Activated T-cell treated with anti-CD3 and anti-CD28 coated beads, Interleukin-2, amount 50 U/mL, for 24 hours (primary cell): ENCODE measurements at places on chromosomes 1 and 21.

DNA sequence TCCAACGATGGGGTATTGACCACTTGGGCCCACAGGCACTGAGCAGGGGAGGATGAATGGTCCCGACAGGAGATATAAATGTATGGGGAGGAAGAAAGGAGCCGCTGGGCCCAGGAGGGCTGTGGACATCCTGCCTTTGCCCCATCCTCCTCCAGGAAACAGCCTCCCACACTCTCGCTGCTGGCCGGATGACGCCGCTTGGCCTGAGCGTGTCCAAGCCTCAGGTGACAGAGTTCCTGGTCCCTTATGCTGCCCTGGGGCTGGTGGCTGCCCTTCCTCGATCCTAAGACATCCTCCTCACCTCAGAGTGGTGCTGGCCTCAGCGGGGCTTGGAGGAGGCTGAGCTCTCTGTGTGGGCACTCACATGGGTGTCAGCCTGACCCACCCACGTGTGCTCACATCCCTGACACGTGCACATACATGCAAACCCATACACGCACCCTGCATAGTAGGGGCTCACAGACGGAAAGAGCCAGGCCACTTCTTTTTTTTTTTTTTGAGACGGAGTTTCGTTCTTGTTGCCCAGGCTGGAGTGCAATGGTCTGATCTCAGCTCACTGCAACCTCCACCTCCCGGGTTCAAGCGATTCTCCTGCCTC, 5.9 kb upstream of the SERINC2 start:
- peaks cover 32% of the 10 kb centered on the region for H3K27me3 ChIP-seq
- no peak overlapping the region for H3K27ac ChIP-seq
- no peak overlapping the region for H3K4me3 ChIP-seq
- H3K36me3 ChIP-seq = no peaks in the 10 kb centered on the region
- no peak for DNase-seq

- H3K27me3 ChIP-seq = peaks cover under 1% of the 10 kb centered on the region
- no peak overlapping the region for H3K4me3 ChIP-seq
- no peak for DNase-seq
Observed at GRCh38 chr1:209485167-209485566, 98.3 kb upstream of the CAMK1G start.

- no peak overlapping the region for H3K4me3 ChIP-seq
- no peak overlapping the region for H3K27ac ChIP-seq
- no peak for DNase-seq
- peaks cover 20% of the 10 kb centered on the region for H3K36me3 ChIP-seq
Observed at GRCh38 chr1:169300854-169301253, 66.7 kb downstream of the NME7 start.

DNA sequence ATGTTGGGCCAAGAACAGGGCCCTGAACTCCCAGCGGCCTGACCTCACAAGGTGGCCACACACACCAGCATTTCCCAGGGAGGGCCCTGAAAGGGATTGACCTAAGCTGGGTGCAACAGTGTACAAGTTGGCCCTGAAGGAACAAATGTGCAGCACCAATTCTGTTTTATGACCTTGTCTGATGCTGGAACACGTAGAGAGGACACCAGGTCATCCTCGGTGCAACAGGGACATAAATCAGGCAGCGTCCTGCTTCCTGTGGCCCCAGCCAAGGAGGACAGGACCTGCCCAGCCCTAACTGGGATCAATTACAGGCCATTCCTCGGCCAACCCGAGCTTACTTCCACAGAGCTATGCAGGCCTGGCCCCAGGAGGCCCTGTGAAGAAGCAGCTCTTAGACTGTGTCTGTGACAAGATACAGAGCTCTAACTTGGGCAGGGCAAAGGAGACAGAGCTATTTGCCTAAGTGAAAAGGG, 12.8 kb upstream of the PHC2 start:
- peaks cover 38% of the 10 kb centered on the region for H3K27me3 ChIP-seq
- H3K27ac ChIP-seq = no peak overlapping the region
- H3K36me3 ChIP-seq = no peaks in the 10 kb centered on the region
- no peak for DNase-seq
- no peaks in the 10 kb centered on the region for H3K4me1 ChIP-seq

- peaks cover 15% of the 10 kb centered on the region for H3K27me3 ChIP-seq
- H3K27ac ChIP-seq = no peak overlapping the region
- no peaks in the 10 kb centered on the region for H3K36me3 ChIP-seq
- no peak overlapping the region for H3K4me3 ChIP-seq
- no peak for DNase-seq
- no peaks in the 10 kb centered on the region for H3K4me1 ChIP-seq
Observed at GRCh38 chr21:44751186-44751798, 39.9 kb upstream of the TSPEAR start.

DNA sequence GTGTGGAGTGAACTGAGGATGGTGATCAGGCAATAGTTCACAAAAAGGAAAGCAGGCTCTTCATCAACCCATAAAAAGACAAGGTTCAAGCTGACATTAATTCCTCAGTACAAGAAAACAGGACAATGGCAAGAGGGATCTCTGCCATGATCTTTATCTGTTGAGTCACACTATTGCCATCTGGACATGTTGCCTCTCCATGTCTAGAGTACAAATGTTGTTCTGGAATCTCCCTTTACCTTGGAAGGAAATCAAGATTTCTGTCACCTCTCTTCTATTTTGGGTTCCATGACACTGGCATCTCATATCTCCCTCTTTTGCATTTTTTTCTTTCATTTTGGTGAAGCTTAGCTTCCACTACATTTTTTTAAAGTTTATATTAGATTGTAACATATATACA, 329.1 kb downstream of the USP25 start:
- H3K4me3 ChIP-seq = no peak overlapping the region
- no peaks in the 10 kb centered on the region for H3K27me3 ChIP-seq
- H3K27ac ChIP-seq = no peak overlapping the region
- H3K4me1 ChIP-seq = no peaks in the 10 kb centered on the region

DNA sequence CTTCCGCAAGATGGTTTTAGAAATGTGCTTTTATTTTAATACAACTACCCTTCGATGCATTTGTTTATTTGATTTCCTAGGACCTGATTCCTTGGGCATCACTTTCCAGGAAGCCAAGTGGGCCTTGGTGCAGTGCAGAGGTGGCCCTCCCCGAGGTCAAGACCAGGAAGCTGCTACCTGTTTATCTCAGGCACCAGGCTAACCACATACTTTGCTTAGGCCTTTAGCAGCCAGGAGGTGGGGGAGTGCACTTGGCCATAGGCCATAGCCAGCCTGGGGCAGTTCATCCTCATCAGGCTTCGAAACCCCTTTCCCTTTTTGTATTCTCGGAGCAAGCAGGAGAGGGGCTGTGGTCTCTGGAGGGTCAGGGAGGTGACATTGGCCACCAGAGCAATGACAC, 45.4 kb downstream of the SMYD2 start:
- peaks cover 80% of the 10 kb centered on the region for H3K36me3 ChIP-seq
- no peak overlapping the region for H3K4me3 ChIP-seq
- DNase-seq = no peak

DNA sequence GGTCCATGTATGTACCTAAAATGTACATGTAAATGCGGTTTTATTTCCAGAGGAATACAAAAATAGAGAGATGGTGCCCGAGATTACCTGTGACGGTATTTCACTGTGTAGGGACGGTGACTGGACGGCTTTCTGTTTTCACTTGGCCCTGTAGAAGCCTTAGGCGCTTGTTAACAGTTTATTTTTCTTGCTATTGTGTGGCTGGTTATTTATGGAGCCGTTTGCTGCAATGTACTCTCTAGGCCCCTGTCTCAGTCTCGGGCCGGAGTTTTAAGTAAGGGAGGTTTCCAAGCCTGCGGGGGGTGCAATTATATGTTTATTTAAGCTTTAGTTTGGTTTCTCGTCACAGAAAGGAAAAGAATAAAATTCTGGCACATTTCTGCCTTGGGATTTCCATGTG, 413 bp downstream of the EFCAB7 start:
- DNase-seq = no peak
- H3K36me3 ChIP-seq = peaks cover 43% of the 10 kb centered on the region
- H3K4me3 ChIP-seq = peak overlapping the region; percentile 86
- no peaks in the 10 kb centered on the region for H3K27me3 ChIP-seq

DNA sequence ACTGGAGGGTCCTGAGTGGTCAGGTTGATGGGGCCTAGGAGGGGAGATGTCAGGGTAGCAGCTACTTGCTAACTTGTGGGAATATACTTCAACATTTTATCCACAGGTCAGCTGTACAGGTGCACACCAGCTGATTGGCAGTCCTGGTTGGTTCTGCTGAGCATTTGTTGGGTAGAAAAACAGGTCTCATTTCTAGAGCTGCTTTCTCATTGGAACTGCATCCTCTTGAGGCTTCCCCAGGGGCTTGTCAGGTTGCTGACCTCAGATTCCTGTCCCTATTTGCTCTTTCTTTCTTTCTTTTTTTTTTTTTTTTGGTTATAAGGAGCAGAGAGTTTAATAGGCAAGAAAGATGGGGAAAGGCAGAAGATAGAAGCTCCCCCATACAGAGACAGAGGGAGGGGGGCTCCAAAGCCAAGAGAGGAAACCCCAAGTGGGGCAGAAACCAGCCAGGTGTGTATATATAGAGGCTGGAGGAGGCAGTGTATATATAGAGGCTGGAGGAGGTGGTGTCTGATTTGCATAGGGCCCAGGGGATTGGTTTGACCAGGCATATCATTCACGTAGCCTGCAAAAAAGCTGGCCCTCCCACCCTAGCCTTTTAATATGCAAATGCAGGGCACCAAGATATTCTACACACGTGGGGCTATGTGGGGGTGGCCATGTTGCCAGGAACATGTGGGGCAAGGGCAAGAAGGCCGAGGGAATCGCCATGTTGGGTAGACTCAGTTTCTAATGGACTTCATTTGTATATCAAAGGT, 57.3 kb upstream of the STUM start:
- no peak overlapping the region for H3K27ac ChIP-seq
- peaks cover 18% of the 10 kb centered on the region for H3K4me1 ChIP-seq
- H3K27me3 ChIP-seq = peaks cover 5% of the 10 kb centered on the region
- DNase-seq = no peak

DNA sequence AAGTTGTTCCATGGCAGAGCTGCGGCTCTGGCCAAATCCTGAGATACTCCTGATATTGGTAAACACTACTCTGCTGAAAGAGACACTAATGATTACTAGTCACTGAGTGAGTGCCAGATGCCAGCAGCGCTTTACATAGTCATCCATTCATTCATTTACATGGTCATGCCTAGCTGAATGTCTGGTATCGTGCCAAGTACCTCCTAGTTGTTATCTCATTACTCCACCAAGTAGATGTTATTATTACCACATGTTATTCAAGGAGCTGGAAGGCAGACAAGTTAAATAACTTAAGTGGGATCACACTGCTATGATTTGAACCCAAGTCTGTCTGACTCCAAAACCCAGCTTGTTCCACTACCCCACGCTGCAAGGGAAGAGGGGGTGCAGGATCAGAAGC, 4.7 kb downstream of the OLFML2B start:
- H3K27me3 ChIP-seq = peaks cover 15% of the 10 kb centered on the region
- no peak overlapping the region for H3K27ac ChIP-seq
- no peak for DNase-seq
- no peak overlapping the region for H3K4me3 ChIP-seq

GRCh38 chr1:182357171-182357570, 34.4 kb downstream of the GLUL start:
- H3K36me3 ChIP-seq = no peaks in the 10 kb centered on the region
- H3K4me3 ChIP-seq = no peak overlapping the region
- H3K4me1 ChIP-seq = no peaks in the 10 kb centered on the region
- no peaks in the 10 kb centered on the region for H3K27me3 ChIP-seq
- no peak for DNase-seq

DNA sequence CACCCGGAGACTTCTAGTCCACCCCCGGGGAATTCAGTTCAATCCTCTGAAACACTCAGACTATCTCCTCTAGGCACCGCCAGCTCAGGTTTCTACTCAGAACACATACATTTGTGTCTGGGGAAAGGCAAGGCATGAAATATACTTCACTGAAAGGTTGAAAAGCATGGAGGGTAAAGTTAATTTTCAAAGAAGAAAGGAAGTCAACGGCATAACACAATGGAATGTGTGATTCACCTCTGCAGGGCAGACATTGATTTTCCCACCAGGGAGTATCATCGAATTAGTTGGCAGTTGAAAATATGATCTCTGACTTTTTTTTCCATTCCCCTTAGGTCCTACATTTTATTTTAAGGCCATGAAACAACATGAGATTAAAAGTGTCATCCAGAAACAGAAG, 669.4 kb downstream of the SMYD3 start:
- peaks cover 5% of the 10 kb centered on the region for H3K4me1 ChIP-seq
- no peak for DNase-seq
- peaks cover 41% of the 10 kb centered on the region for H3K36me3 ChIP-seq
- H3K27me3 ChIP-seq = no peaks in the 10 kb centered on the region

DNA sequence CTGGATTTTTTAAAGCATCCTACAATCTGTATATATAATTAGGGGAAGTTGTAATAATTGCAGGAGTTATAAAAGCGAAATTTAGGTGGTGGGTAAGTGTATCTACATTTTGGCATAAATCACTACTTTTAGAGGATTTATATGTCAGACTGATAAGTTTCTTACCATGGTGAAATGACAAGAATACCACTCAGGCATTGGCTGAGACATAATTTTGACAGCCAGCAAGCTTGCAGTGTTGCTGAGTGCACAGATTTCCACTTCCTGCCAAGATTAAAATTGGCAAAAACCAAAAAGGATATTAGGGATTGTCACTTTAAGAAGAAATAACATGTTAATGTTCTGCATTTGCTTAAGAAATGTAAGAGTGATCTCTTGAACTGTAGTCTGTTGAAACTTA, 28.2 kb downstream of the NFIA start:
- no peaks in the 10 kb centered on the region for H3K36me3 ChIP-seq
- no peak for DNase-seq
- no peak overlapping the region for H3K27ac ChIP-seq
- H3K4me3 ChIP-seq = no peak overlapping the region
- peaks cover 4% of the 10 kb centered on the region for H3K4me1 ChIP-seq
- no peaks in the 10 kb centered on the region for H3K27me3 ChIP-seq

- no peak overlapping the region for H3K27ac ChIP-seq
- DNase-seq = no peak
- H3K4me1 ChIP-seq = peaks cover 14% of the 10 kb centered on the region
- no peaks in the 10 kb centered on the region for H3K36me3 ChIP-seq
- H3K27me3 ChIP-seq = peaks cover 85% of the 10 kb centered on the region
Observed at GRCh38 chr1:20480951-20481617, 4.9 kb downstream of the CAMK2N1 start.

- H3K4me3 ChIP-seq = no peak overlapping the region
- H3K4me1 ChIP-seq = peaks cover 8% of the 10 kb centered on the region
- H3K27ac ChIP-seq = no peak overlapping the region
- peaks cover 34% of the 10 kb centered on the region for H3K36me3 ChIP-seq
- H3K27me3 ChIP-seq = no peaks in the 10 kb centered on the region
Observed at GRCh38 chr1:33292726-33293340, 28.1 kb downstream of the A3GALT2 start.
